ENCODE measurements at places on chromosomes 7 and 10.

- no peak for DNase-seq
Measured at GRCh38 chr7:31302356-31302755, 38.2 kb downstream of the NEUROD6 start.

- no peak for DNase-seq
Measured at GRCh38 chr10:6053816-6054631, 8.1 kb downstream of the IL2RA start.

DNA sequence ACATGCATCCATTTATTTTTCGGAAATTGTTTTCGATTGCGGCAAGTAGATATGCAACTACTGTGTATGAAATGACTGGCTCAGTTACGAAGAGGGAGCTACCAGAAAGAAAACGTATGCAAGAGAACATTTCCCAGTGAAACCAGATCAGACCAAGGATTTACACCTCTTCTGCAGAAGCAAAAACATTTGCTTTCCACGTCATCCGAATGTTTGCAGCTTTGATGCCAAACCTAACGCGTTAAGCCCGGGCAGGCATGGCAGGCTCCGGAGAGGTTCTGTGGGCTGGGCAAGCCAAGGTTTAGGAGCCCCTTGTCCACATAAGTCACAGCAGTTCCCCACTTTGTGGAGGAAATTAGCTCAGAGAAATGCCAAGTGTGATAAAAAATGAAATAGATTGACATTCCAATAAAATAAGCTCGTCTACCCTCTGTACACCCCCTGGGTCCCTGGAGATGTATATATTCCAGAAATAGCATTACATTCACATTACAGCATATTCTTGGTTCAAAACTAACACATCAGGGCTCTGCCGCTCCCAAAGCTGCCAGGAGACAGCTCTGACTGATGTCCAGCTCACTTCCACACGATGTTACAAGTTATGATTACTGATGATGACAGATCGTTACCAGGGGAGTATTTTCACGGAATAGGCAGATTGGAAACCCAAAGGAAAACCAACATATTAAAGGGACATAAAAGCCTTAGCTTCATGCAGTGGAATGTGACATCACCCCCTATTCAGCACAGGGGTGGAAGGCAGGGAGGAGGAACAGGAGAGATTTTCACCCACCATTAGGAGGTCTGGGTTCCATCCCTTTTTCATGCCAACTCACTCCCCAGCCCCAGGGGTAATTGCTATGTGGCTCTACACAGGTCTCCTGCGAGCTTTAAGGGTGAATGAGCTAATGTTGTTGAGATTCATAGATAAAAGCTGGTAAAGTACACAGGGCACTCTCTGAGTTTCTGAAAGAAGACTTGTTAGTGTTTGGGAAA lies 81.5 kb downstream of the LYZL1 start:
- DNase-seq: no peak

- DNase-seq: no peak
Measured at GRCh38 chr7:38839851-38840250, 69.1 kb downstream of the VPS41 start.

DNA sequence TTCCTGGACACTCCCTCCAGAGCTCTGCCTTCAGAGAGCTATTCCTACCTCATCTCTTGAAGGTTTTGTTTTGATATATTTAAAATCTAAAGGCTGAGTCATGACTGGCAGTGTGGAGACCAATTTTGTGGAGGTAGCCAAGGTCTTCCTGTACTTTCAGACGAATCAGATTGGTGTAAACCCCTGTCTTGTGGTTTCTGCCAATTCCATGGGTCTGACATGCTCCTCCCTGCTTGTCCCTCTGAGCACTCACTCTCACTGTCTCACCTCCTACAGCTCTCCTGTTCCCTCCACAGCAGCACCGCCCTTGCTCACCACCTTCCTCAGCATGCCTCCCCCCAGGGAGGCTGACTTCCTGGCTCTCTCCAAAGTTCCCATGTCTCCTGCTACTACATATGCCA lies 179.8 kb downstream of the NPSR1 start:
- no peak for DNase-seq

DNA sequence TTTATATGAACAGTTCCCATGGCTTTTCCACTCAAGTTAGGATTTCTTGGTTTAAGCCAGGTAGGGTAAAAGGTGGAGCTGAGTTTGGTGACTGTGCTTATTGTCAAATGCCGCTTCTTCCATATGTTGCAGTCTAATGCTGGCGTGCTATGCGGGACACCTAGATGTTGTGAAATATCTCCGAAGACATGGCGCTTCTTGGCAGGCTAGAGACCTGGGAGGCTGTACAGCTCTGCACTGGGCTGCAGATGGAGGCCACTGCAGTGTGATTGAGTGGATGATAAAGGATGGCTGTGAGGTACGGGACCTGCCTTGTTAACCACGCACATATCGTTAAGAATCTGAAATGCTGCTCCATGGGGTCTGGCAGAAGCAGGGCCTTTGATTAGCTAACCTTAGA lies 108.4 kb downstream of the FANK1 start:
- DNase-seq: no peak

GRCh38 chr10:132711613-132712121 lies 74.3 kb downstream of the NKX6-2 start:
- no peak for DNase-seq

GRCh38 chr7:138001529-138002095 lies at the start of gene CREB3L2:
Gene CREB3L2 (minus strand): TSS chr7:138002086. CDS start chr7:138001705, 381 bp downstream.
- DNase-seq: peak; percentile 41

DNA sequence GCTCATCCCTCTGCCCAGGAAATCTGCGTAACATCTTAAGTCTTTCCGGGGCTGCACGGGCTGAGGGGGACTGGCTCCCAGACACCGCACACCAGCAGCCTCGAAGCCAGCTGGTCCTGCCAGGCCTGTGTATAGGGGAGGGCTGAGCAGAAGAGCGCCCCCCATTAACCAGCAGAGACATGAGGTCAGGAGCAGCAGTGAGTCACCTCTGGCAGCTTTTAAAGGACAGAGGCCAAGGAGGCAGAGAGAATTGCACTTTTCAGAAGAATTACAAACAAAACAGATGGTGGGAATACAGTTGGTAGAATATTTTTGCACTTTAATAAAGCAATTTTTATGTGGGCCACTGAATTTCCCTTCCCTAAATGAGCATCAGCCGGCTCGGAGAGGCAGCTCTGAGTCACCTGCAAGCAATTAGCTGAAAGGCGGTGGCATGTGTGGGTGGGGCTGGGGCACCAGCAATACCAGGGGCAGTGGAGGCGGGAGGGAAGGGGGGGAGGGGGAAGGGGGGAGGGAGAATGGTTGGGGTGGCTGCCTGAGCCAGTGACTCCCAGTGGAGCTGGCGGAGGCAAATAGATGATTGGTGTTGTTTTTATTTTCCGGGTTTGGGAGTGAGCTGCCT lies 39.1 kb downstream of the GOLGA7B start:
- no peak for DNase-seq

DNA sequence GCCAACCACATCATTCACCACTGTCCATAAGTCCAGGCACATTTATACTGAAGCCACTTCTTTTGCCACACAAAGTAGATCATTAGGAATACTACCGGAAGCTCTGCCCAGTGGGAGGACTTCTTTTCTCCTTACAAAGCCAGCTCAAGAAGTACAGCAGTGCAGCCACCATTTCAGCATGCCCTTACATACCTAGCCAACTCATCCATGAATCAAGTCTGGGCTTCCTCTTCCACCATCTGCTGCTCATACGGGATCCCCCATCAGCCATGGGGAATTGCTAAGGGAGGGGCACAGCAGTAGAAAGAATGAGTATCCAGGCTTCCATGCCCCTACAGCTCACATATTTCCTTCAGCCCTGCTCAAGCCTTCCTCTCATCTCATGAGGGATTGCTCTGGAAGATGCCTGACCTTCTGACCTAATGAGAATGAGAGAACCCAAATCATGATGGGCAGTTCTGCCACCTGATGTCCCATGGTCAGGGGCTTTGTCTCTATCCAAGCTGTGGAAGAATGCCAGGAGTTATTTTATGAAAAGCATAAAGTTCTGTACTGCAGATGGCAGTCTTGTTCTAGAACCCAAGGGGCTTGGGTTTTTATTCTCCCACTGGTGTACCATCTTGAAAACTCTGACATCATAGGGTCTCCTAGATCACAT lies 39.5 kb downstream of the ACSM6 start:
- DNase-seq: no peak

GRCh38 chr10:118564652-118565051 lies 30.8 kb downstream of the PRLHR start:
- no peak for DNase-seq

GRCh38 chr10:49153971-49154370 lies 20.1 kb upstream of the FAM170B start:
- no peak for DNase-seq

GRCh38 chr7:116689790-116690259 lies 17.8 kb downstream of the MET start:
- DNase-seq: no peak

DNA sequence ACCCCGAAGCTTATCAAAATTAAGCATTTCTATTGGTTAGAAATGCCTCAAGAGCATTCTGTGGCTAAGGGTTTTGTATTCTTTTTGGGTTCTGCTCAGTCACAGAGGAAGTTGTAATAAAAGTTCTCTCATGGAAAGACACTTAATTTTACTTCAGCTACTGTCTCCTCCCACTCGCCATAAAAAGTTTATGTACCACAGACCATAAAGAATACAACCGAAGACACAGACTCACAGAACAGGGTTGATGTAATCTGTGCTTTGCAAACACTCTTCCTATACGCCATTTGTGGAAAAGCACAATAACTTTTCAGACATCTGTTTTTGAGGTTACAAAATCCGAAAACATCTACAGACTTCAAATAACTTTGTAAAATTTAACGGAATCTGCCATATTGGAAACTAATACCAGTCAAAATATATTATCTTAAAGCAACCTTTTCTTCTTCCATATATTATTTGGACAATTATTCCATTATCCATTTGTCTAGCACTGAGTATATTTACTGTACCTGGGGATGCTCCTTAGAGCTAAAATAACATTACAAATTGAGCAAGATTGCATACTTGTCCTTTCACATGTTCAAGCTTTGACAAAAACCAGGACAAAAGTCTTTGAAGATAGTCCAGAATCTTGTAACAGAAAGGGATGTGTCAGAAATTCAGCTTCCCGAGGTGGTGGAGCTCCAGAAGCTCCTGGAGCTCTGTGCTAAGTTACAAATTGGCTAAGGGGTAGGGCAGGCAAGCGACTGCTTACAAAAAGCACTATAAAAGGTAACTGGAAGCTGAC lies 219.0 kb upstream of the MEOX2 start:
- DNase-seq: no peak

GRCh38 chr7:136588216-136588615 lies 280.2 kb upstream of the CHRM2 start:
- DNase-seq: no peak

GRCh38 chr7:80536426-80536825 lies 24.6 kb upstream of the GNAT3 start:
- no peak for DNase-seq
